Activated CD8-positive, alpha-beta T cell treated with anti-CD3 and anti-CD28 coated beads for 36 hours (primary cell): ENCODE measurements at places on chromosomes 3 and 15. TPM values are rescaled to one million over a fixed set of nuclear protein-coding genes. Genes with fewer than 3 reads are reported as not detected.
A peak's percentile ranks its signal among the peaks of the same experiment; 100 is the strongest.

PLCB2 gene
- total RNA-seq, result 44.6 TPM

DNA sequence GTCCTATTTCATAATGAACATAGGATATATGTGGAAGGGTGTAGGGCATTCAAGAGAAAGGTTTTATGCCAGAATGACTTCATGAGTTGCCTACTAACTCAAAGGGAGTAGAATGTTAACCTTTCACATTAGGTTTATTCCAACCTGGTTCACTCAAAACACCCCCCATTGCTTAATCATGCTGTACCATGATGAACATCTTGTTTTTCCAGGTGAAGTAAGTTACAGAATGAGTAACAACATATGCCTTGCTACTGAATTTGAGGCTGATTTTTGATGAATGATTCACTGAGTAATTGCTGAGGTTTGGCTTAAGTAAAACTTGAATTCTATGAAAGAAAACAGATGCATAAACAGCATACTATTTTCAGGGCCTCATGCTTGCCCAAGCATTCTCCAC lies 5.9 kb upstream of the CLDN16 start:
- H3K27ac ChIP-seq, result no peak overlapping the region
- no peaks in the 10 kb centered on the region for H3K4me1 ChIP-seq
- no peaks in the 10 kb centered on the region for H3K36me3 ChIP-seq

DNA sequence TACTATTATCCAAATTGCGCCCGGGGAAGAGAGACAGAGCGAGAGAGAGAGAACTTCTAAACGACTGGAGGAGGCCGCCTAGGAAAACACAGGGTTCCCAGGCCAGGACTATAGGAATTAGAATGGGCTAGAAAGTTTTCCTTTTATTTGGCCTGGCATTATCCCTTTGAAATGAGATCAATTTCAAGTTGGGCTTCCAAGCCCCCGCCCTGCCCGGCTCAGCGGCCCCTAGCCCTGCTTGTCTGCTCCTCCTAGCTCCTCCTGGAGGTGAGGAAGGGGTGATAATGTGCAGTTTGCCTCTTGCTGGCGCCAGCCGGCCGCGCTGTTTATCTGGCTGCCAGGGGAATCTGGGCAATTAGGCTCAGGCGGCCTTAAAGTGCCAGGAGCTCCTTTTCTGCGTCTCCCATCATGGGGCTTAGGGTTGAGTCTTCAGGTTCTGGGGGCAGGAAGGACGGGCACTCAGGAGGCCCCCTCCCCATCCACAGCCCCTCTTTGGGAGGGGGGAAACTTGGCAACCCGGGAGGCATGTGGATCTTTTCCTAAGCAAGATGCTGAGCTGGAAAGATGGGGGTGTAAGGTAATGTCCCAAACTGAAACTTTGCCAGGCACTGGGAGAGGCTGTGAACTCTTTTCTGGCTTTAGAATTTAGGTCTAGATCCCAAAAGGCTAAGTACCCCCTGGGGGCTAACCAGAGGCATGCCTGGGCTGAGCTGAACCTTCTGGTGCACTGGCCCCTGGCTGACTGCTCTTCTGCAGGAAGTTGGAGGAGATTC lies 5.5 kb downstream of the SMAD6 start:
- no peak for DNase-seq
- no peak overlapping the region for H3K4me3 ChIP-seq
- peaks cover 17% of the 10 kb centered on the region for H3K27me3 ChIP-seq
- no peaks in the 10 kb centered on the region for H3K36me3 ChIP-seq
- peaks cover 4% of the 10 kb centered on the region for H3K4me1 ChIP-seq

DNA sequence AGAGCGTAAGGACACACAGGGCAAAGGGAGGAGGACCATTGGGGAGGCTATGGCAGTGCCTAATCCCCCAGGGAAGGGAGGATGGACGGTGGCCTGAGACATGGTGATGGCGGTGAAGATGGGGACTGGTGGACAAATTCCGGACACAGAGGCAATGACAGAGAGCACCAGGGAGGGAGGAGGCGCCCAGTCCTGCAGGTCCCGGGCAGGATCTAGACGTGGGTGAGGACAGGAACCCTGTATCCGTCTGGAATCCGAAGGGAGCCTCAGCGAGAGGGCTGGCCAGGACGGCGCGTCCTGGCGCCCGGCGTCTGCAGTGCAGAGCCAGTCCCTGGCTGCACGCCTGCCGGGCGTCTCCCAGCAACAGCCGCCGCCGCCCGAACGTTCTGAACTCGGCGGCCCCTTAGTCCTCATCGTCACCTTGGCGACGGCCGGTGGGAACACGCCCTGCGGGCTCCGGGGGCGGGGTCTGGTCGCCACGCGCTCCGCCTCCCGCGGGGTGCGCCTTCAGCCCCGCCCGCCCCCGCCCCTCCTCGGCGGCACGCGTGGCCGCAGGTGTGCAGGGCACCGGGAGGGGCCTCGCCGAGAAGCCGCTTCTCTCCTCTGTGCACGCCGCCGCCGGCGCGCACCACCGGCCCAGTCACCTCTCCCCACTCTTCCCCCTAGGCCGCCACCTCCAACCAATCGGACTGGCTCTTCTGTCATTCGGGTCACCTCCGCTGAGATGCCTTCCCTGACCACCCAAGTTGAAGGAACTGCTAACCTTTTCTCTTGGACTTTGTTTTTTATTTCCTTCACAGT lies 11.6 kb downstream of the XIRP1 start:
- peak overlapping the region; percentile 71 for H3K27ac ChIP-seq
- peak; percentile 92 for DNase-seq
- H3K27me3 ChIP-seq, result no peaks in the 10 kb centered on the region

ZBED2 gene
- 226 TPM for total RNA-seq

TGM5 gene
- 0.11 TPM for total RNA-seq

TRAT1 gene
- 13.8 TPM for total RNA-seq

TNNC1 gene
- total RNA-seq, result 5.9 TPM

ZMYND10 gene
- 2.6 TPM for total RNA-seq

- DNase-seq, result peak; percentile 48
- no peak overlapping the region for H3K4me3 ChIP-seq
- H3K27me3 ChIP-seq, result no peaks in the 10 kb centered on the region
- no peaks in the 10 kb centered on the region for H3K36me3 ChIP-seq
Measured at GRCh38 chr3:159322322-159322939, 520.6 kb downstream of the MFSD1 start.

SLC12A1 gene
- not detected for total RNA-seq

DNA sequence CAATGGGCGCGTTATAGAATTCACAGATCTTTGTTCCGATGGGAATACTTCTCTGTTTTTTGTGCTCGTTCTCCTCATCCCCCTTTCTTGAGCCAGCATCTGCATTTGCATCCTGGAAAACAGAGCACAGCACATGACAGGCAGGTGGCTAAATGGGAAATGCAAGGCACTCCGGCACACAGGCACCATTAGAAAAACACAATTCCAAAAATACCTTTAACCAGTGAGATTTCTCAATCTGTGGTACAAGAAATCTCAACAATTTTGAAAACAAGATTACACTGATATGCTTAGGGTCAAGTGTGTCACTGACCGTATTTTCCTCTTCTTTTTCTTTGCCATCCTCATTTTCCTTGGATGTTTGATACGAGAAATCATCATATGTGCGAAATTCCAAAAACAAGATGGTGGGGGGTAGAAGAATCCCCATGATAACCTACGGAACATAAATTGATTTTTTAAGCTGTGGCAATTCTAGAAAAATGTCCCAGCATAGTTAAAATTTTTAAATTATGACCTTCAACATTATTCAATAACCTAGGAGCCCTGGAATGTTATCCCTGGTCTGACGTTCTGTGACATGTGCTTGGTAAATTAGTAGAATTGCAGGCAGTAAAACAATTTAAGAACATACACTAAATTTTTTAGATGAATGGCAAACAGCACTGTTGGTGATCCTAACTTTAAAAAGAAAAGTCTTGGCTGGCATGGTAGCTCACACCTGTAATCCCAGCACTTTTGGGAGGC lies 46.5 kb upstream of the MTMR10 start:
- no peak for DNase-seq
- no peaks in the 10 kb centered on the region for H3K4me1 ChIP-seq
- no peaks in the 10 kb centered on the region for H3K36me3 ChIP-seq
- H3K27me3 ChIP-seq, result no peaks in the 10 kb centered on the region
- no peak overlapping the region for H3K27ac ChIP-seq

DNA sequence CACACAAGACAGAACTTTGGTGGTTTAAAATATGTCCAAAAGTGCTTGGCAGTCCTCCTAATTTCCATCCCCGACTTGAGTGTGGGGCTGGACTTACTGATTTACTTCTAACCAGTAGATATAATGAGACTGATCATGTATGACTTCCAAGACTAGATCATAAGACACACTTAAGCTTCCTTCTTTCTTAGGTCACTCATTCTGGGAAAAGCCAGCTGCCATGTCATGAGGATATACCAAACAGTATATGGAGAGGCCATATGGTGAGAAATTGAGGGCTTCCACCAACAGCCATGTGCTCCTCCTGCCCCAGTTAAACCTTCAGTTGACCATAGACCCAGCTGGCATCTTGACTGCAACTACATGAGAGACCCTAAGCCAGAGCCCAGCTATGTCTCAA lies 282.8 kb upstream of the PROK2 start:
- no peak overlapping the region for H3K27ac ChIP-seq
- H3K27me3 ChIP-seq, result peaks cover 14% of the 10 kb centered on the region
- no peak for DNase-seq
- no peaks in the 10 kb centered on the region for H3K4me1 ChIP-seq

DNA sequence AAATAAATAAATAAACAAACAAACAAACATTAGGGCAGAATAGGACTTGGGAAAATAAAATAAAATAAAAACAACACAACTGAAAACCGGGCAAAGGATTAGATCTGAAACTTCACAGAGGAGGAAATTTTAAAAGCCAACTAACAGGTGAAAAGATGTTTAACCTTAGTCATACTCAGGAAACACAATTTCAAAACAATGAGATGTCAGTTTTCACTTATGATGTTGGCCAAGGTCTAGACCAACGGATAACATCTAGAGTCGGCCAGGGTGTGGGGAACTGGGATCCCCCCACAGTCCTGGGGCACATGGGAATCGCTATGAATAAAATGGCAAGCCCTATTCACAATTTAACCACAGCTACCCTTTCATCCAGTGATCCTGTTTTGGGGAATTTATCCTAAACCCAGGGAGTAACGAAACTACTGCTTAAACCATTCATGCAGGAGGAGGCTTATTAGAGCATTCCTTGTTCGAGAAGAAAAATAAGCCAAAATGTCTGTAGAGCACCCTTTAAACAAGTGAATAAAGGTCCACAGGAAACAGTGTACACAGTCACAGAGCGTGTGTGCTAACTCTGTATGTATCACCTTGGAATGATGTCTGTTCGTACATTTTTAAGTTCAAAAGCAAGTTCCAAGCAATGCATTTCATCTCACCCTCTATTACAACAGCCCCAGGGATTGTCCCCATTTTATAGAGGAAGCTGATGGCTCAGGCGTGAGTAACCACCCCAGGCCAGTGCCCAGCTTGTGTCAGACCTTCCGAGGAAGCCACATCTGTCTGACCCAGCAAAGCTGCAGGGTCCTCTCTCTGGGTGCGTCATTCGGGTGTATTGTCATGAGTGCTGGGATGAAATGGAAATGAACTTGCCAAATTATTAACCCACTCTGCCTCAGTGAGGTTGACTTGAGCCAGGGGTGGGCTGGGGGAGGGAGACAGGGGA lies 6.3 kb upstream of the ANPEP start:
- H3K4me3 ChIP-seq, result no peak overlapping the region
- no peaks in the 10 kb centered on the region for H3K4me1 ChIP-seq
- peaks cover 25% of the 10 kb centered on the region for H3K27me3 ChIP-seq
- H3K27ac ChIP-seq, result no peak overlapping the region

GRCh38 chr15:46297766-46298165 lies 662.9 kb downstream of the SQOR start:
- no peaks in the 10 kb centered on the region for H3K4me1 ChIP-seq
- DNase-seq, result no peak
- no peak overlapping the region for H3K27ac ChIP-seq

- peaks cover 4% of the 10 kb centered on the region for H3K4me1 ChIP-seq
- H3K27ac ChIP-seq, result no peak overlapping the region
- H3K4me3 ChIP-seq, result no peak overlapping the region
- no peaks in the 10 kb centered on the region for H3K36me3 ChIP-seq
Measured at GRCh38 chr3:177466074-177466473, 268.8 kb upstream of the TBL1XR1 start.
